Small intestine (tissue), 16 donors: ENCODE measurements at places on chromosomes 5 and 9.

DNA sequence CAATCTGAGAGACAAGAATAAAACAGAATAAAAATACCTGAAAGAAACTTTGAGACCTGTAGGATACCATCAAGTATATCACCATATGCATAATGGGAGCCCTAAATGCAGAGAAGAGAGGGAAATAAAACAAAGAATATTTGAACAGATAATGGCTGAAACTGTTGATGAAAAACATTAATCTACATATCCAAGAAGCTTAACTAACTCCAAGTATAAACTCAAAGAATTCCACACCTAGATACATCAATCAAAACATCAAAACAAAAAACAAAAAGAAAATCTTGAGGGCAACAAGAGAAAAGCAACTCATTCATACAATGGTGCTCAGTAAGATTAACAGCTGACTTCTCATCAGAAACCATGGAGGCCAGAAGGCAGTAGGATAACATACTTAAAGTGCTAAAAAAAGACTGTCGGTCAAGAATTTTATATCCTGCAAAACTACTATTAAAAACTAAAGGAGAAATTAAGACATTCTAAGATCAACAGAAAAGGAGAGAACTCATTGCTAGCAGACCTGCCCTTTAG lies 101.6 kb downstream of the FOXD1 start:
- H3K27ac ChIP-seq: no peak overlapping the region
- peaks cover 3% of the 10 kb centered on the region for H3K27me3 ChIP-seq
- no peak overlapping the region for H3K4me3 ChIP-seq
- no peak for DNase-seq

DNA sequence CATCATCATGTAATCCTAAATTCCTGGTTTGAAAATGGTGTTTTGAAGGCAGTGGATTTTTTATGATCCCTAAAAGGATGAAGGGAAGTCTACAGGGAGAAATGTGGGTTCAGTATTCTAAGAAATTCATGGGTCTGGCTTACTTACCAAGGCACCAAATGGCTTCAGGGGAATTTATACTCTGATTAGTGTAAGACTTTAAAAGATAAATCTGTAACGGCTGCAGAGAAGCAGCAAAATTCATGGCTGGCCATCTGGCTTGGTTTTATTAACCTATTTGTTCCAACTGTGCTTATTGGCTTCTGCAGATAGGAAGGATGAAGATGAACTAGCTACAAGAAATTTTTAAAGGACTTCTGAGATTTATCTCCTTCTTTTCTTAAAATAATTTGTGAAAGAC lies 222.8 kb downstream of the TENT4A start:
- no peak for DNase-seq
- no peaks in the 10 kb centered on the region for H3K4me1 ChIP-seq
- H3K4me3 ChIP-seq: no peak overlapping the region
- H3K36me3 ChIP-seq: no peaks in the 10 kb centered on the region
- no peaks in the 10 kb centered on the region for H3K27me3 ChIP-seq

DNA sequence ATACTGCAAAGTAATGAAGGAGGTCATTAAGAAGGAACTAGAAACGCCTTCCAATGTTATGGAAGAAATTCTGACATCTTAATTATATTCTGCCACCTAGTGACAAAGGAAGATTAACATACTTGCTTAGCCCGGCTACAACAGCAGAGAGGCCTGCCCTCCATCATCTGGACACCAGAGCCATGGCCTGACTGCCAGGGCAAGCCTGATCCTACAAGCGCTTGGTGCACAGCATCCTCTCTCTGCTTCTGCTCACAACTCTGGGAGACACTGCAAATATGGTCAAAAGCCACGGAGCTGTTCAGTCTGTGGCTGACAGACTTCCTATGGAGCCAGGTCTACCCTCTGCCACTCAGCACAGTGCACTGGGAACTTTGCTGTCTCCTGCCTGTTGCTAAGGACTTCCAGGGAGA lies 87.3 kb upstream of the SLC44A1 start:
- H3K4me1 ChIP-seq: no peaks in the 10 kb centered on the region
- peak; percentile 69 for DNase-seq
- H3K27ac ChIP-seq: no peak overlapping the region
- H3K4me3 ChIP-seq: no peak overlapping the region
- no peaks in the 10 kb centered on the region for H3K27me3 ChIP-seq
- no peaks in the 10 kb centered on the region for H3K36me3 ChIP-seq

DNA sequence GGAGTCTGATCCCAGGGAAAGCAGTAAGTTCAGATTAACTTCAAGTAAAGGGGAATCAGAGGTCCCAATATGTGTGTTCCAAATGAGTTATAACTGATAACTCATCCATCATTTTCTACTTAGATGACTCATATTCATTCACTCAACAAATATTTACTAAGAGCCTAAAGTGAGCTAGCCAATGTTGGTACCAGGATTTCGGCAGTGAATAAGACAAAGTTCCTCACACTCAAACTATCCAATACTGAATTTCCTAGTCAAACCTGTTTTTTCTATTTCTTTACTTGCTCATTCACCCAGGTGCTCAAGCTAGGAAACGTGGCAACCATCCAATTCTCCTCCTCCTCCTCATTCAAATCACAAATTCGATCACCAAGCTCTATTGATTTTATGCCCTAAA lies 25.8 kb downstream of the FBXW2 start:
- H3K4me1 ChIP-seq: peaks cover 3% of the 10 kb centered on the region
- H3K27ac ChIP-seq: no peak overlapping the region
- H3K4me3 ChIP-seq: no peak overlapping the region
- H3K27me3 ChIP-seq: no peaks in the 10 kb centered on the region
- DNase-seq: no peak

DNA sequence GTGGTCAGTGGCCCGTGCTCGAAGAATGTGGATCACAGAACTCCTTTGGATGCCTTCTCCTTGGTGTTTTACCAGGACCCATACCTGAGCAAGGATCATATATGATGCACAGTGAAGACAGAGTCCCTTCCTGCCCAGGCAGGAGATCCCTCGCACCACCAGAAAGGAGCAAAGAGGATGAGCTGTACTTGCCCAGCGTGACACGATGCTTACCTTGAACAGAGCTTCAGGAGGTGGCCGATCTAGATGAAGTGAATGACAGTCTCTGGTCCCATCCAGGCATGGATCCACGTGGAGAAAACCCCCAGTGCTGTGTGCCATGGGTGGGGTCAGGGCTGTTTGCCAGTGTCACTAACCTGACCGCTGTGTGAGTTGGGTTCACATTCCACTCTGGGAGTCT lies 455.4 kb downstream of the GADD45G start:
- H3K27me3 ChIP-seq: no peaks in the 10 kb centered on the region
- no peaks in the 10 kb centered on the region for H3K36me3 ChIP-seq
- H3K27ac ChIP-seq: no peak overlapping the region
- no peaks in the 10 kb centered on the region for H3K4me1 ChIP-seq
- no peak overlapping the region for H3K4me3 ChIP-seq
- no peak for DNase-seq

DNA sequence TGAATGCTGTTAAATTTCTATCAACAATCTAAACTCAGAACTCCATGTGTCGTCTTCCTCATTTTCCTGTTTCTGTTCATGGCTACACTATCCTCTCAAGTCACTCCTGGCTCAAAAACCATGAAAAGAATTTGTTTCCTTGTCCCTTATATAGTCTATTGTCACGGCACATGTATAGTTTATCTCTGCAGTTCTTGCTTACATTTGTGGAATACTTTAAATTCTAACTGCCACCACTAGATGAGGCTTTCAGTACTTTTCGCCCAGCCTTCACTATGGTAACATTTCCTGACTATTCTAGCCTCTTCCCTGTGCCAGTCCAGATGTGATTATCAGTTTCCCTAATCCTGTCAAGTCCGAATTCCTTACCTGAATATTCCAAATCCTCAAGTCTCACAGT lies 34.6 kb downstream of the PKD2L2 start:
- H3K4me3 ChIP-seq: no peak overlapping the region
- H3K36me3 ChIP-seq: no peaks in the 10 kb centered on the region
- no peak overlapping the region for H3K27ac ChIP-seq
- no peak for DNase-seq

DNA sequence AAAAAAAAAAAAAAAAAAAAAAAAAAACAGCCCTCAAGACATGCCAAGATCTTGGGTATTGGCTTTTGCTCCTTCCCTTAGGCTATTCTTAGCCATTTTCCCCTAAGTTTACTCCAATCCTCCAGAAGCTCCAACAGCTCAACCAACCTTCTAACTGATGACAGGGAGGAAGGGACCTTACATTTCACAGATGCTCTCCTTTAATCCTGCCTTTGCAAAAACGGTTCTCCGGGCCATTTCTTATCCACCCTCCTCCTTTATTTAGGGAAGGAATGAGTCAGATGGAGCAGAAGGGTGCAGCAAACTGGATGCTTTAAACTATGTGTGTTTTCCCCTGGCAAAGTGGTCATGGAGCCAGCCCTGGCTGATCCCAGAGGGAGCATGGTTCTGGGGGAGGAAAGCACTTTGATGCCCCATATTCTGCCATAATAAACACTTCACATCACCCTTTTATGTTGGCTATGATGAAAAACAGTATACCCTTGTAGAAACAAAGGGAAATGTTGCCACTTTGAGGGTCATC lies 369.4 kb upstream of the DMAC1 start:
- no peaks in the 10 kb centered on the region for H3K36me3 ChIP-seq
- H3K27ac ChIP-seq: no peak overlapping the region
- no peaks in the 10 kb centered on the region for H3K27me3 ChIP-seq

GRCh38 chr9:93154293-93154903 lies 20.3 kb upstream of the NINJ1 start:
- H3K4me1 ChIP-seq: no peaks in the 10 kb centered on the region
- peak; percentile 45 for DNase-seq
- H3K4me3 ChIP-seq: no peak overlapping the region
- no peaks in the 10 kb centered on the region for H3K27me3 ChIP-seq
- no peak overlapping the region for H3K27ac ChIP-seq

DNA sequence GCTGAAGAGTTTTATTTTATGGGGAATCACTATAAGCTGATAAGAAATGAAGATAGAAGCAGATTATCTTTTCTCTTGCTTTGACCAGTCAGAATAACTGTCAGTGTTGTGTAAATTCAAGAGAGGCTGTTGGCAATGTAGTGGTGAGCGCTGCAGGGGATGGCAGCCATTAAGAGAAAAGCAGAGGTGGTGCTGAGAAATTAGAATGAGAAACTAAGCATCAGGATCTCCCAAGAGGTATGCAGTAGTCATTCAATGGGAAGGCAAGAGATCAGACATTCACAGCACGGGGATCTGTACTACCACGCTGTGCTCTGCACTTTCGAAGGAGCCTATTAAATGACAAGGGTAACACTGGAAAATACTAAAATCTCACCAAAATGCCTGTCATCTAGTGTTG lies 768.5 kb upstream of the ACO1 start:
- H3K27ac ChIP-seq: no peak overlapping the region
- H3K36me3 ChIP-seq: no peaks in the 10 kb centered on the region
- H3K27me3 ChIP-seq: no peaks in the 10 kb centered on the region
- DNase-seq: no peak

GRCh38 chr5:76615759-76616158 lies 7.4 kb downstream of the F2RL2 start:
- no peaks in the 10 kb centered on the region for H3K4me1 ChIP-seq
- no peaks in the 10 kb centered on the region for H3K27me3 ChIP-seq
- peaks cover 8% of the 10 kb centered on the region for H3K36me3 ChIP-seq

DNA sequence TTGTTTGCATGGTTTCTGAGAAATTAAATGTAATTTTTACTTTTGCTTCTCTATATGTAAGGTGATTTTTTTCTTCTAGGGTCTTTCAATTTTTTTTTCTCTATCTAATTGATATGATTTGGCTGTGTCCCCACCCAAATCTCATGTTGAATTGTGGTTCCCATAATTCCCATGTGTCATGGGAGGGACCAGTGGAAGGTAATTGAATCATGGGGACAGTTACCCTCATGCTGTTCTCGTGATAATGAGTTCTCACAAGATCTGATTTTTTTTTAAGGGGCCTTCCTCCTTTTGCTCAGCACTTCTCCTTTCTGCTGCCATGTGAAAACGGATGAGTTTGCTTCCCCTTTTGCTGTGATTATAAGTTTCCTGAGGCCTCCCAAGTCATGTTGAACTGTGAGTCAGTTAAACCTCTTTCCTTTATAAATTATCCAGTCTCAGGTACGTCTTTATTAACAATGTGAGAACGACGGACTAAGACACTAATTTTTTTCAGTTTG lies 150.8 kb downstream of the MTRR start:
- no peaks in the 10 kb centered on the region for H3K27me3 ChIP-seq
- H3K4me3 ChIP-seq: no peak overlapping the region
- no peak overlapping the region for H3K27ac ChIP-seq
- DNase-seq: no peak
- no peaks in the 10 kb centered on the region for H3K4me1 ChIP-seq

- DNase-seq: no peak
- H3K36me3 ChIP-seq: no peaks in the 10 kb centered on the region
- peaks cover 4% of the 10 kb centered on the region for H3K4me1 ChIP-seq
- no peaks in the 10 kb centered on the region for H3K27me3 ChIP-seq
- peak overlapping the region; percentile 97 for H3K27ac ChIP-seq
Observed at GRCh38 chr5:168580227-168580508, 1.0 kb upstream of the PANK3 start.

DNA sequence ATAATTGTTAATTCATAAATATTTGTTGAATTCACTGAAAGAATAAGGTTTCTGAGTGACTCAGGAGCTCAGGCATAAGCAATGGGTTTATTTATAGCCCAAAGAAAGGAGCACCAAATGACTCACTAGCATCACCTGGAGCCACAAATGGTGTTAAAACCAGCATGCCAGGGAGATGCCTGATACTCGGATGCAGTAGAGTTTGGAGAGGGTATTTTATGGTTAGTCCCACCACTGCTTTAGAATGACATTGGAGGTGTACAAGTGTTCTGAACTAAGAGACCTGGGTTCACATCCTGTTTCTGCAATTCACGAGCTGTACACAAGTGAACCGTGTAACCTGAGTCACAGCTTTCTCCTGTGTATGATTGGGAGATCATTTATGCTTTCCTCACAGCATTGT lies 25.2 kb downstream of the CCL28 start:
- no peaks in the 10 kb centered on the region for H3K36me3 ChIP-seq
- H3K4me1 ChIP-seq: no peaks in the 10 kb centered on the region
- H3K27ac ChIP-seq: no peak overlapping the region
- H3K27me3 ChIP-seq: no peaks in the 10 kb centered on the region
- DNase-seq: no peak
- H3K4me3 ChIP-seq: no peak overlapping the region

DNA sequence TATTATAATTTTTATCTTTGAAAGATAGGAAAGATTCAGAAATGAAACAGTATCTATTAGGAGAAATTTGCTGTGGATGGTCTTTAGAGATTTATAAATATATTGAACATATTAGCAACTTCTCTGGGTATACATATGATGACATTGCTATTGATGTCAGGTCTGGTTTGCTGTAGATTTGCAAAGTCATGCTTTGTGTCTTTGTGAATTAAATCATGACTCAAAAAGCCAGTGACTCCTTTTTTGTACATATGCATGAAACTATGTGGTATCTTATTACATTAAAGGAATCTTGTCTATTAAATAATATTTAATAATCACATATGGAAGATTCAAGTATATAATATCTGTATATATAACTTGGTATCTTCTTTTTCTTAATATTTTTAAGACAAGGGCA lies 141.9 kb downstream of the ST8SIA4 start:
- no peak for DNase-seq
- H3K36me3 ChIP-seq: no peaks in the 10 kb centered on the region
- H3K27me3 ChIP-seq: no peaks in the 10 kb centered on the region
- no peak overlapping the region for H3K4me3 ChIP-seq
